HT-29 (cell line): ENCODE measurements at places on chromosomes 2 and 18. TPM values are rescaled to one million over a fixed set of nuclear protein-coding genes. Genes with fewer than 3 reads are reported as not detected.

GRCh38 chr18:36504928-36505327 is 207.4 kb downstream of the FHOD3 start:
- no peak for DNase-seq

- DNase-seq: no peak
Measured at GRCh38 chr2:83051538-83052170, 1407.4 kb downstream of the SUCLG1 start.

DNA sequence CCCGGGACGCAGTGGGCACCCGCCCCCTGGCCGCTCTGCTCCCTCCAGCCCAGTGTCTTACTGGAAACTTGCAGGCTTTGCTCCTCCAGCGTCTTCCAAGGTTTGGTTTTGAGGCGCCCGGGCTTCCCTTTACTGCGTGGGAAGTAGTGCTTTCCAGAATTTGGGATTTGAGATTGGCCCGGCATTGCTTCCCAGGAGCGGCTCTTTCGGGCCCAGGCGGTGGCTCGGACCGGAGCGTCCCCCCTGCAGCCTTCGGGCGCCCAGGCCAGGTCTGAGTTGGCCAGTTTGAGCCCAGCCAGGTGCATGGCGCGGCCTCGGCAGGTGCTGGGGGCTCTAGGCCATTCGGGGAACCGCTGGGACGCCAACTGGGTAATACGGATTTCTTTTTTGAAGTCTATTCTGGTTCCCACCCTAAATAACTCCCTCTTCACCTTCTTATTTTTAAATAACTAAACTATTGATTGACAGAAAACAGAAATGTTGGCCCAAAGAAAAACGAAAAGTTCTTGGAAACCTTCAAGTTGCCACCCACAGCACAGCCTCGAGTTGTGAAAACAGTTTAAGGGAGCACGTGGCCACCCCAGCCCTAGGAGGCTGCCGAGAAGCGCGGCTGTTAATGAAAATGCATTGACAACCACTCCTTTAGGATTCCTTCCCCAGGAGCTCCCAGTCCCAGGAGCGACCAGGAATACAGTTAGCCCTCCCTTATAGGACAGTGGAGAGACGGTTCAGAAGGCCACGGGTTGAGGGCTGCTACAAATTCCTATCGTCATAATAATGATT is 766 bp downstream of the SNTG2 start:
- DNase-seq: no peak

DNA sequence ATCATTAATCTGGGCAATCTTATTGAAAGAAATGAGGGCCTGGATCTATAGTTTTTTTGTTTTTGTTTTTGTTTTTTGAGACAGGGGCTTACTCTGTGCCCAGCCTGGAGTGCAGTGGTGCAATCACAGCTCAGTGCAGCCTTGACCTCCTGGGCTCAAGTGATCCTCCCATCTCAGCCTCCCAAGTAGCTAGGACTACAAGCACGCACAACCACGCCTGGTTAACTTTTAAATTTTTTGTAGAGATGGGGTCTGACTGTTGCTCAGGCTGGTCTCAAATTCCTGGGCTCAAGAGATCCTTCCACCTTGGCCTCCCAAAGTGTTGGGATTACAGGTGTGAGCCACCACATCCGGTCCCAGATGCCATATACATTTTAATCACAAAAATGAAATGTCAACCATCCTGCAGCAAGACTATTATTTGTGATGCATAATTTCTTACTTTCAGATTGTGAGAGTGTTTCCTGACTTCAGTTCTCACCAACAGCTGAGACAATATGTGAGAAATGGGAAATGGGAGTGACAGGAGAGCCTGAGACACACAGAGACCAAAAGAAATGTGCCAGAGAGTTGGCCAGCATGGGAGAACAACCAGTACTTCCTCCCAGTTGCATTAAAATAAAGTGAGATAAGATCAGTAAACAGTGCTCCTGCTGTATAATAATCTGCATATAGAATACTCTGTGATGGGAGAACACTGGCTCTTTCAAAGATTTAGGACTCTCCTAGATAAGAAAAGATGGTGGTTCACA is 87.6 kb downstream of the METTL8 start:
- DNase-seq: peak; percentile 37

- DNase-seq: no peak
Measured at GRCh38 chr2:68425503-68425902, 41.6 kb downstream of the FBXO48 start.

GRCh38 chr2:66775730-66776422 is 341.0 kb downstream of the MEIS1 start:
- no peak for DNase-seq

GRCh38 chr2:224901121-224901676 is 141.1 kb downstream of the DOCK10 start:
- DNase-seq: no peak

- DNase-seq: no peak
Measured at GRCh38 chr18:28236487-28236886, 59.6 kb upstream of the CDH2 start.

- no peak for DNase-seq
Measured at GRCh38 chr2:198483051-198483450, 678.7 kb downstream of the PLCL1 start.

DNA sequence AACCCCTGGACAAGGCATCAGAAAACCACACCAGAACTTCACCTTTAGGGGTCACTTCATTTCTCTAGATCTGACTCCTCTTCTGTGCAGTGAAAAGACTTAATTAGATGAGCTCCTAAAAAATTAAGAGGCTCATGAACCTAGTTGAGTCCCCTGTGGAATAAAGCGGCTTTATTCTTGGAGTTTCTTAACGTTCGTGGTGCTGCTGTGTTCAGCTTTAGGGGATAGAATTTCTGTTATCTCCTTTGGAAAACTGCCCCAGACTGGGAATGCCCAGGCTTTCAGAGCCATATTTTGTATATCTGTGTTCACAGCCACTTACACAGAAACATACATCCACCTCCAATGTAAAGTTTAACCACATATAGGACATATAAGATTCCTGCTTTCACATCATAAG is 165.8 kb downstream of the ANTXR1 start:
- DNase-seq: no peak

GRCh38 chr18:35479911-35480586 is 17.7 kb downstream of the INO80C start:
- DNase-seq: peak; percentile 55

DNA sequence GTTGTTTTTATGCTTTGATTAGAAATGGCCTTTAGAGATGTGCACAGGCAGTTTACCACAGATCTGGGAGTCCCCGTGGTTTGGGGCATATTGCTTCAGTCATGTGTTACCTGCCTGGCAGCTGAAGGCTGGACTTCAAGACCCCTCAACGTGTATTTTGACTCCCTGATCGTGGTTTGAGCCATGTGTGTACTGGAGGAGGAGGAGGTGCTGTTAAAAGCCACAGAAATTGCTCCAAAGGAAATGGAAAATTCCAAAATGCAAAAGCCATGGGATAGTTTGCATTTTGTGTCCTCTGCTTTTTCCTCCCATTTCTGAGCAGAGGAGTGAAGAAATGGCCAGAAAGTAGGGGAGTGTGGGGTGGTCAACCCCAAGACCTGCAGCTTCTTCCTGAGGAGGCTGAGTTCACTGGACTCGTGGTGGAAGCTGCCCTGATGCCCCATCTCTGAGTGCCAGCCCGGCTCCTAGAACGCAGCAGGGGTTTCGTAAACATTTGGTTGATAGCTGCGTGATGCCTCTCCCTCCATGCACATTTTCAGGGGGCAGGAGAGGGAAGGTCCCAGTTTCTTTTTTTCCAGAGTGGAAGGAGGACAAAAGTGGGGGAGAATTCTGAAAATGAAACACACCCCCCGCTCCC is 45.7 kb downstream of the ITGB1BP1 start:
- no peak for DNase-seq

DNA sequence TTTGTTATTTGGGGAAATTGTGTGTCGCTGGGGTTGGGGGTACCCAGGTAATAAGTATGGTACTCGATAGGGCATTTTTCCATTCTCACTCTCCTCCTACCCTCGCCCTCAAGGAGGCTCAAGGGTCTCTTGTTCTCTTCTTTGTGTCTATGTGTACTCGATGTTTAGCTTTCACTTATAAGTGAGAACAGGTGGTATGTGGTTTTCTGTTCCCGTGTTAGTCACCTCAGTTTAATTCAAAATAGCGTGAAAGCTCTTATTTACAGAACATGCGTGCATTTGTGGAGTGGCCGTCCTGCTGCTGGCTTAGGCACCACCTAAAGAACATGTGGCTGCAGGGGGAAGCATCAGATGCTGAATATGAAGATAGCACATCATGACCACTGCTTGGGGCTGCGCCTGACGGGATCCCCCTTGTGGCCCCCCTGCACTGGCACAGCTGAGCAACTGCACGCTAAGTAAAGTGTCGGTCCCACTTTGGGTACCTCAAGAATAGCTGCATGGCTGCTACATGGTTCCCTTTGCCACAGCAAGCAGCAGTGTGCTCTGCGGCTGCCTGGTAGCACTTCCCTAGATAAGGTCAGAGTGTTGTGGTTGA is 569.0 kb downstream of the DCDC2C start:
- DNase-seq: no peak

DNA sequence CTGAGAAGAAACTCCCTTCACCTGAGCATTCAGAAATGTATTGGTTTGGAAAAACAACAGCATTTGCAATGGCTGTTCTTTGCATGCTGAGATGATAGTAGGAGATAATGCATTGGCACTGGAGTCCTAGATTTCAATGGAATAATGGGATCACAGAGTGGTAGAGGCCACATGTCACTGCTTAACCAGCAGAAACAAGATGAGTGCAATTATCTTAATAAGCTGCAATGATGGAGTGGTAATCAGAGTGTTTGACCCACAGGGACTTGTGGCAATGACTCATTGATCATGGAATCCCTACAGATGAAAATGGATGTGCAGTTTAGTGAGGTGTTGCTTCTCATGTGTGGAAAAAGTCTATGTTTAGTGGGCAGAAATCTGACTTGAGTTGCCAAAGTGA is 218.8 kb upstream of the ZEB2 start:
- no peak for DNase-seq

- DNase-seq: no peak
Measured at GRCh38 chr2:171807831-171808393, 86.1 kb downstream of the SLC25A12 start.

DNA sequence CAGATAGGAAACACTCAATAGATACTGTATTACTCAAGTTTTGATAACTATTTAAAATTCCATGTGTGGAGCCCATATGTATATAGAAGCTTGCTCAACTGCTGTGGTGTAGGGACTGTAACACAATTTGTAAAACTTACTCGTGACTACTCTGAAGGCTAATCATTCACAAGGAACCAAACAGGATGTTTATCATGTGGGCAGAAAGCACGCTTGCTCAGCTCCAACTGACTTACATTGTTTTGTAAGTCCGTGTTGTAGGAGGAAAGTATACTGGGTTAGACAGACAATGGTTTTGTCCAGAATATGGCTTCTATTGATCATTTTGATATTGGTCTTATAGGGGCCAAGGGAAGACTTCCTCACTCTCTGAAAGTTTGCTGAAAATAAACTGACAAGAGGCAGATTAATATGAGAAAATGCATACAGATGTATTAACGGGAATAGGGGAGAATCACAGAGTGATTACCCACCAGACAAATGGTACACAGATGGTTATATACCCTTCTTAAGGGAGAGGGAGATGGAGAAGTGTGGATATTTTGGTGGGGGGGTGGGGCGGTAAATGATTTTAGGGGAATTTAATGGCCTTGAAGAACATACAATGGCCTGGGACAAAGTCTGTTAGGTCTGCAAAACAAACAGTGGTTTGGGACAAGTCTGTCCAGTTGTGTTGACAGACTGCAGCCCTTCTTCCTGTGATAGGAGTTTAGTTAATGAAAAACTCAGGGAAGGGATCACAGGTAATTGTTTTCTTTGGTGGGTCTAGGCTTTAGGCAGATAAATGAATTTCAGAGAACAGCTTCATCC is 259.3 kb upstream of the SP5 start:
- DNase-seq: peak; percentile 79

- no peak for DNase-seq
Measured at GRCh38 chr2:29520001-29520400, 401.4 kb downstream of the ALK start.

DNA sequence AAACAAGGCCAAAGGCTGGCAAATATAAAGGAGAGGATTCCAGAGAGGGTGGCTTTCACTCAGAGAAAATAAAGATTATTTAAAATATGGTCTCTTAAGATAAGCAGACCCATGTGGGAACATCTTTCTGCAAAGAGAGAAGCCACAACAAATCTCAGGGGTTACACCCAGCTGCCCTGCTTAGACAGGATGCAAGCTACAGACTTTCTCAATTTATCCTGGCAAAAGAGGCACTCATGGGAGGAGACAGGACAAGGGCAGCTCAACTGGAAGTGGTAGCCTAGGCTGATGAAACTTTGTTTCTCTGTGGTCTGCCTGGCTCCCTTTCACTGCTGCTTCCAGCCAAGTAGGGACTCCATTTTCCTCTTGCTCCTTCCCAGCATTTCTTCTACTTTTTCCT is 25.9 kb upstream of the SULT1C4 start:
- no peak for DNase-seq

DNA sequence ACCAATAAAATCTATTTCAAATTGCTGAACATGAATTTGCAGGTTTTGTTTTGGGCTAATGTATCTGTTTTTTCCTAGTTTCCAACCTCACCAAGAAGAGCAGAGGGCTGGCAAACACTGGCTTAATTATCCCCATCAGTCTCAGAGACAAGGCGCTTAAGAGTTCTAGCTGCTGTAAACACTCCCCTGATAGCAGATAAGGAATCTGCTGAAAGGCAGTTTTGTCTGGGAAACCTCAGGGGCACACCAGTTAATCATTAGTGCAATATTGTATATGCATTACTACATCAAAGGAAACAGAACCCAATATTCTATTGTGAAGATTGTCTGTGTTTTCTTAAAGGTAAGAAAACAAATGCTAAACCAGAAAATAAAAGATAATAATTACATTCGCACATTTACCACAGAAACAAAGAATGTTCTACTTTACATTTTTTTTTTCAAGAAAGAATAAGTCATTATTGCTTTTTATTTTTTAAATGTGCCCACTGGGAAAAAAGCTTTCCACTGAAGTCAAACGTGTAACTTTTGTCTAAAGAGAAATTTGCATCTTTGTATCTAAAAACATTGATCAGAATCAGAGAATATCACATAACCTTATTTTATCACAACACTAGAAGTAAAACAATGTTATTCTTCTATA is 179.1 kb downstream of the ERBB4 start:
- no peak for DNase-seq

GRCh38 chr2:59961746-59962145 is 591.7 kb downstream of the BCL11A start:
- no peak for DNase-seq

- no peak for DNase-seq
Measured at GRCh38 chr18:57579934-57580333, 6.6 kb downstream of the FECH start.

DNA sequence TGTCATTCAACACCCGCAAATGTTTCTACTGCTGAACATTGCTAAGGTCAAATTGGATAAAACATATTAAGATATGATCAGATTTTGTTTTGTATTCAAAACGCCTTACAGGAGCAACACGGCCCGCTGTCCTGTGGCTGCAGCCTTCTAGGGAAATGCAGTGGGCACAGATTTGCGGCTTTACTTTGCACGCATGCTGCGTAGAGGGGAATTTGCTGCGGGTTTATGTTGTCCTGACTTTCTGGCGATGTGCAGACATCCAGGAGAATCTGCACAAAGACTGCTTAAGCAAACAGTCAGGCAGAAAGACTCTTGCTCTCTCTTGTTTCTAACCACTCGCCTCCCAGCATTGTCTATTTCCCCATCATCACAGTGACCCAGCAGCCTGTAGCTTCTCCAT is 88.3 kb downstream of the LRRC30 start:
- no peak for DNase-seq

Gene SERPINB12
- total RNA-seq: not detected in 2 replicates

Gene UBXN4
- 27.8 and 28.3 TPM in 2 replicates for total RNA-seq

Gene CHRND
- total RNA-seq: not detected in 2 replicates
